Stimulated activated CD8-positive, alpha-beta memory T cell treated with anti-CD3 and anti-CD28 coated beads, Interleukin-7, amount 100 ng/mL, for 4 hours (primary cell): ENCODE measurements at places on chromosomes 4 and X.

DNA sequence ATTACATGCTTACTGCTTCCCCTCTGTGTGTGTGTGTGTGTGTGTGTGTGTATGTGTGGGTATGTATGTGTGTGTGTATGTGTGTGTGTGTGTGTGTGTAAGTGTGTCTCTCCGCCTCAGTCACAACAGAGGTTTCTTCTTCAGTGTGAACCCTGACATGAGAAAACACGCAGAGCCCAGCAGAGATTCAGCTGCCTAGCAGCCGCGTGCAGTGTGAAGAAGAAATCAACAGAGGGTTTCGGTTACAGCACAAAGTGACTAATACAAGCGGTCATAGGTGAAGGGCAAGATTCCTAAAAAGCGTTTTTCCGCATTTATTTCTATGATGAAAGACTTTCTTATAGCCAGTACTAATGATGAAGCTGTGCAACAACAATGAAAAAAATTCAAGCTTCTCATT lies 55.3 kb upstream of the ZFP42 start:
- DNase-seq = no peak

- no peak for DNase-seq
Measured at GRCh38 chrX:30888526-30889146, 418 bp downstream of the TAB3 start.

DNA sequence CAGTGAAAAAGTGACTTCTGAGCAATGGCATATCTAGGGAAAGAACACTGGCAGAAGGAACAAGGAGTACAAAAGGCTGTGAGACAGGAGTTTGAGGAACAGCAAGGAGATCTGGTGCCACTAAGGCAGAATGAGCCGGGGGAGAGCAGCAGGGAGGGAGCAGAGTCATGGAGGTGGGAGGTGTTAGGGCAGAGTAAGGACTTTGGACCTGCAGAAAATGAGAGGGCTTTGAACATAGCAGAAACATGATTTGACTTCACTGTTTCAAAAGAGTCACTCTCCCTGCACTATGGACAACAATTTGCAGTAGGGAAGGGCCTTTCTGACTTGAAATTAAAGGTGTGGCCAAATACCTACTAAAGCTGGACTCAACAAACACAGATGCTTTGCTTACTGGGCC lies 356.2 kb downstream of the ADGRL3 start:
- DNase-seq = no peak

DNA sequence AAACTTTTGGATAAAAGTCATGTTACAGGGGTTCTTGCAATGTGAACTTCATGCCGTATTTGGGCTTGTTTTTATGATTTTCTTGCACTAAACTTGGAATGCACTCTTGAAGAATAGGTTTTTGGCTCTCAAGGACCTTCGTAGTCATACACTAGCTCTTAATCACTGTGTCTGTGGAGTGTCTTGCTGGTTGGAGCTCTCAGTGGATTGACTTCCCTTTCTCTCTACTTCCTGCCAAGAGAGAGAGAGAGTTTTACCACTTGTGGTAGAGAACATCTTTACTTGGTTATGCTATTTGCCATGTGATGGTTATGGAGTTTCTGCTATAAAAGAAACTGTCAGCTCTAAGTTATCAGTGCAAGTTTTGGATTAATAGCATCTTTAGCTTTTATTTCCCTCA lies 112.4 kb downstream of the BMPR1B start:
- DNase-seq = no peak

GRCh38 chr4:183008492-183008891 lies 90.6 kb upstream of the WWC2 start:
- no peak for DNase-seq

DNA sequence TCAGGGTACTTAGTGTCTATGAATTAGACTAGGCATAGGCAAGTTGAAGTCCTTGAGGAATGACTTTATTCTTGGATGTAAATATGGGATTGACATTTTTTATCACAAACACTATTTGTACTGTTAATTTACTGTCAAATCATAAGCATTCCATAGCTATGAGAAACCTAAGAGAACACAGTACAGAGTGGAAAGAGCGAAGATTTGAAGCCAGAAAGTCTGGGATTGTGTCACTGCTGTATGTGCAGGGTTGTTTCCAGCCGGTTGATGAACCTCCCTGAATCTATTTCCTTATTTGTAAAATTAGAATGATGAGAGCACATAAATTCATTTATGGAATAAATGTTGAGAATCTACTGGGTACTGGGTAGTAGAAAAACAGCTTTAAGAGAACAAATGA lies 14.4 kb upstream of the KLHL5 start:
- DNase-seq = no peak

DNA sequence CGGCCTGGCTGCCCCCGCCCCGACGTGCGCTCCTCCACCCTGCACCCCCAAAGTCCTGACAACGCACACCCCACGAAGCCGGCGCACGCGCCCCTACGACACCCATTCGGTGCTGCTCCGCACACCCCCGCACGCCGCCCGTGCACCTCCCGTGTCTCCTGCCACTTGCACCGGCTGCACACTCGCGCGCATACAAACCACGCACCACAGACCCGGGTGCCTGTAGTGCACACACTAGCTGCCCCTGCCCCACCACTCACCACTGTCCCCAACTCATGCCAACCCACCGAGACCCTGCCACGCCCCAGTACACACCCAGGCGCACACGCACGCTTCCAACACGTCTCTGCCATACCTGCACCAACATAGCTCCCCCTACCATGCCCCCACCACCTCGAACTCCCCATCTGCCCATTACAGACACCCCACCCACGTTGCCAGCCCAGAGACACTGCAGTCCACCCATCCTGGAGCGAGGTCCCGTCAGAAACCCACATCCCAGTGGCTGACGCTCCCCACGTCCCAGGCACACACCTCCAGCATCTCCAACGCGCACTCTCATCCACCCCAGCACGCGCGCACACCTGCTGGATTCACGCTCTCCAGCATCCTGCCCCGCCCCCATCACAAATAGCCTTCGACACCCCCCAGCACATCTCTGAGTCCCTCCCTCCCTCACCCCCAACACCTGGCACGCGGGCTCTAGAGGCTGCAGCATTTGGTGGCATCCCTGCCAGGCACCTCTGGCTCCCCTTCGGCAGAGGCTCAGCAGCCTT lies 4.2 kb upstream of the DUSP9 start:
- no peak for DNase-seq
